Left lung (tissue), 14 donors: ENCODE measurements at places on chromosomes 16 and 17. TPM values are rescaled to one million over a fixed set of nuclear protein-coding genes. Genes with fewer than 3 reads are reported as not detected.
A peak's percentile ranks its signal among the peaks of the same experiment; 100 is the strongest.

- peak; percentile 34 for DNase-seq
Observed at GRCh38 chr16:69833357-69834282, 71.5 kb downstream of the WWP2 start.

GRCh38 chr16:55041540-55042234, 111.0 kb downstream of the IRX5 start:
- DNase-seq = no peak

DNA sequence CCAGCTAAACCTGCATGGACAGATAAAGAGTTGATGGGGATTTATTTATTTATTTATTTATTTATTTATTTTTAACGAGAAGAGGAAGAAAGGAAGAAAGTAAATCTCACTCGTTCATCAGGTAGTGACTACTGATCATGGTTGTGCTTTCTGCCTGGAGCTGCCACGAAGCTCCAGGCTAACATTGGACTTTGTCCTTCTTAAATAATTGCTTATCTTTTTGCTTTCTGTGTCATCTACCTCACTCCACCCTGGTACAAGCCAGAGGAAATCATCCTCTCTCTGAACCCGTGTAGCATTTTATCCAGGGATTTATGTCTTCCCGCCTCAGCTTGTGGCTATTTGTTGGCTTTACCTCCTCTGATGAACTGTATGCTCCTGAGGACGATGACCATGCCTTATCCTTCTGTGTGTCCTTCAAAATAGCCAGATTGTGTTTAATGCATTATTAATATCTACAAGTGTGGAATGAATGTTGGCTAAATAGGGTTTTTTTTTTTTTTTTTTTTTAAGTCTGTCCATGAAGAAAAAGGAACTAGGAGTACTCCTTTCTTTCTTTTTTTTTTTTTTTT, 8.0 kb upstream of the SLC12A3 start:
- no peak for DNase-seq

DNA sequence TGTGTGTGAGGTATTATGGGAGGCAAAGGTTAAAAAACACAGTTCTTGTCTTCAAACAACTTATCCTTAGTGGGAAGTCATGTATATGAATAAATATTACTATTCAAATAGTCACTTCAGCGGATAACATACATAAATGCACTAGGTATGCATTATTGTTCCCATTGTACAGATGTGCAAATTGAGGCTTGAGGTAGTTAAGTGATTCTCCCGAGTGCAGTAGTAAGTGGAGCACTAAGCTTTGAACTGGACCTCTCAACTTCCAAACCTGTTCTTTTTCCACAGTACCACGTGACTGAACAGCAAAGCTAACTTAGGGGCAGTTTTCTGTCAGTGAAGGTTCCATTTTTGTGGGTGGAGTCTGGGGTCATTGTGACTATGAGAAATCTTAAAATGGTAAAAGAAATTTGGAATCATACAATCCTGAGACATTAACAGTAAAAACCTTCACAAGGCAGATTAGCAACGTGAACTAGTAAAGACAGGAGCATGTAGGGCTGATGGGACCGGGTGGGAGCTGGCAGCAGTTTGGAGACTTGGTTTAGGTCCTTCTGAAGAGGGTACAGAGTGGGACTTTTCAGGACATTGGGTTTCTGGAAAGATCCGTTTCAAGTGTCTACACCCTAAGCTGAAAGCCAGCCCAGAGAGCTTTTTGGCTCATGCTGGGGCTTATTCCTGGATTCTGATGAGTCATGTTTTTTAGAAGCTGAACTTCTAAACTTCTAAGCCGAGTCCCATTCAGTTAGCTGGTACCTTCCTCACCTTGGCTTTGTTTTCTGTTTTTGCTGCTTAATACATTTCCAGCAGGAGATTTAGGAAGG, 204.9 kb downstream of the PRKCA start:
- DNase-seq = no peak

DNA sequence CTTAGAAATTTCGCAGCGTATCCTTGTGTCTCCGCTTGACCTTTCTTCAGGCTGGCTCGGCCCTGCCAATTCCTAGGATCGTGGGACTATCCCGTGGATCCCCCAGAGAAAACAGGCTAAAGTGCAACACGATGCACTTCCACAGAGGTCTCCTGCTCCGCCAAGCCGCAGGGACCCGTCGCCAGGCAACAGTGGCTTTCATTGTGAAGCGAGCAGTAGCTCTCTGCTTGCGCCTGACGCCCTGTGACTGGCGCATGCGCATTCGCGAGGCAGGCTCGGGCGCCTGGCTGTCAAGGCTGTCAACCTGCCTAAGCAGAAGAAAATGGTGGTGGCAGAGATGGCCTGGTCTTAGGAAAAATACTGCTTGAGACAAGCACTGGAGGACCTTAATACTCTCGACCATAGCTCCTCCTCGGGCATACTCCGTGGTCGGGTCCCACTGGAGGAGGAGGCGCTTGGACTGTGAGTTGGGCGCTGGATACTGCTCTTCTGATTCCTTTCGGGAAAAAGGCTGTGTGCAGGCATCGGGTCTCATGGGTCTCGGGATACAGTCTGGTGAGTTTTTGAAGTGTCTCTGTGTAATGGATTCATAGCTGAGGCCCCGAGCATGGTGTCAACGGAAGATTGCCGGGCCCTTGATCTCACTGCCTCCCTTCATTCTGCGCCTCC, 2336.1 kb downstream of the TP53TG3F start:
- no peak for DNase-seq

DNA sequence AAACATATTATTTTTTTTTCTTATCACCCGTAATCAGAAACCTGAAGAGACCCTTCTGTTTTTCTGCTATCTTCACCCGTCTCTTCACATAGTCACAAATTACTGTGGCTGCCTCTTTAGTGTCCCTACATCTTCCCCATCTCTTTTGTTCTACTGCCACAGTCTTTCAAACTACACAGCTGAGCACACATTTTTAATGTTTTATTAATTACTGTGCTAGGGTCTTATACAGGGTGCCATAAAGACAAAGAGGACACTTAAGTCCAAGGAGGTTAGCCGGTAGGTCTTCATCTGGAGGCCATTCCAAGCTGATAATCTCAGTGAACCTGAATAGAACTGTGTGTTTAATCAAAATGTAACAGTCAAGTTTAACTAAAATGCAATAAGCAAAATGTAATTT, 20.7 kb downstream of the CNTNAP4 start:
- no peak for DNase-seq

- no peak for DNase-seq
Observed at GRCh38 chr16:86462334-86463084, 47.8 kb upstream of the FOXF1 start.

- peak; percentile 45 for DNase-seq
Observed at GRCh38 chr17:7932483-7932891, 481 bp downstream of the CNTROB start.

GRCh38 chr16:12377497-12377896, 401.0 kb downstream of the SNX29 start:
- no peak for DNase-seq

DNA sequence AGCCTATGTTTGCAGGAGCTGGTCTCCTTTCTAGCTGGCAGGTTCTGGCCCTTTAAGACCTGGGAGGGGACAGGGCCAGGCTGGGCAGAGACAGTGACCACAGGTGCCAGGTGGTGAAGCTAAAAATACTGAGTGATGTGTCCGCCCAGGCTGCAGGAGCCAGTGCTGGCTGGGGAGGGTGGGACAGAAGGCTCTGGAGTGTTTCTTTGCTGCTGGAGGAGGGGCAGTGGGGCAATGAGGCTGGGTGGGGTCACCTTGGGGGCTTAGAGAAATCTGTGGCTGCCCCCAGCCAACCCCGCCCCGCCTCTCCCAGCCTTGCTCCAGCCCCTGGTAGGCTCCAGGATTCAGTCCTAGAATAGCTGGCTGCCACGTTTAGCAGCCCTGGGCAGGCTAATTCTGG, 30.4 kb upstream of the SBK1 start:
- DNase-seq = no peak

DNA sequence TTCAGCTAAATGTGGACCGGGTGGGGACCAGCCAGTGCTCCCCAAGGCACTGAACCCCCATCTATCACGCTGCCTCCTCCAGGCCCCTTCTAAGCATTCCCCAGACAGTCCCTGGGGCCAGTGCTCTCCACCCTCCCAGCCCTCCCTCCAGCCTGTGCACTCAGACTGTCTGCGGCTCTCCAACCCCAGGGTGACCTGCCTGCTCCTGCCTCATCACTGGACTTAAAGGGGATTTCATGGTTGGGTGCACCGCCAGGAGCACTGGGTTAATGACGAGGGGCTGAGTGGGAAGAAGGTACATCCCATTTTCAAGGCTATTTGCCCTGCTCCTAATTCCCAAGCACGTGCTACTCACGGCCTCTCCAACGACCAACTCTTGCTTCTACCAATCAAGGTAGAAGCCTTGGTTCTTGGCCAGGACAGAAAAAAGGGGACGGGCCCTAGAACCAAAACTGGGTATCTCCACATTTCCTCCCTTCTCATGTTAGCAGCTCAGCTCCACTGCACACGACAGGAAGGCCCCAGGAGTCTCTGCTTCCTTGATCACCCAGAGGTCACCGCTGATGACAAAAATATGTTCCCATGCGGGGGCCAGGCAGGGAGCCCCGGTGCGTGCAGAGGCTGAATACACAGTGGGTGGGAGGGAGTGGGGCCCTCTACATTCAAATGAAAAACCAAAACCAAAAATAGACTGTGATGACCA, 3.5 kb upstream of the ABR start:
- no peak for DNase-seq

GRCh38 chr16:80294172-80294571, 246.6 kb upstream of the DYNLRB2 start:
- no peak for DNase-seq

DNA sequence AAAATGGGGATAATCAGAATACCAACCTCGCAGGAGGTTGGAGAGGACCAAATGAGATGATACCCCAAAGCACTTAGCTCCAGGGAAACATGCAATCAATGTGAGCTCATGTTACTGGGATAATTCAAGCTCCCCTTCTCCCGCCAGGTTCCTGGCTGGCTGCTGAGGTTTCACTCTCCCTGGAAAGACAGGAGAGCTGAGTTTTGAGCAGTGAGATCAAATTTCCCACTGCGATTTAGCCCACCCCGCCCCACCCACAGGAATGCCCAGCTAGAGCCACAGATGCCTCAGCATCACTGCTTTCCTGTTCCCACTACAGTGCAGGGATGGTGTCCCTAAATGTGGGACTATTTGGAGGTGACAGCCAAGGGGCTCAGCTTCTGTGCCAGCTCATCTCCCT, 56.7 kb downstream of the ZNF423 start:
- no peak for DNase-seq

DNA sequence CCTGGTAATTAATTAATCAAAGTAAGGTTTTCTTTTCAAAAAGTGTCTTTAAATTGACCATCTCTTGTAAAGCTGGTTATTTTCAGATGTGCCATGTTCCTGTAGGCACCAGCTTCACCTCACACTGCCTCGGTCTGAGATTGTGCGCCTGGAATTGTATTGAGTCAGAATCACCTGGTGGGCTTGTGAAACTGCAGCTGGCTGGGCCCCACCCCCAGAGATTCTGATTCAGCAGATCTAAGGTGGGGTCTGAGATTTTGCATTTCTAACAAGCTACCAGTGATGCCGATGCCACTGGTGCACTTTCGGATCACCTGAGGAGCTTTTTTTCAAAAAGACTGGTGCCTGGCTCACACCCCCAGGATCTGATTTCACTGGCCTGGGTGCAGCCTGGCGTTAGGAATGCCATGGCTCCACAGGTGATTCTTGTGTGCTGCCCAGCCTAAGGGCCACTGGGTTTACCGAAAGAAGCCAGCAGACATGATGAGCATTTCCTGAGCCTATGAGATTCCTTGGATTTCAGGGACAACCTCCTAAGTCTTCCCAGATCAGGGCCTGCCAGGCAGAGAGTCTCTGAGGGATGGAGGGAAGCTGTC, 59.2 kb upstream of the TOB1 start:
- DNase-seq = no peak

DNA sequence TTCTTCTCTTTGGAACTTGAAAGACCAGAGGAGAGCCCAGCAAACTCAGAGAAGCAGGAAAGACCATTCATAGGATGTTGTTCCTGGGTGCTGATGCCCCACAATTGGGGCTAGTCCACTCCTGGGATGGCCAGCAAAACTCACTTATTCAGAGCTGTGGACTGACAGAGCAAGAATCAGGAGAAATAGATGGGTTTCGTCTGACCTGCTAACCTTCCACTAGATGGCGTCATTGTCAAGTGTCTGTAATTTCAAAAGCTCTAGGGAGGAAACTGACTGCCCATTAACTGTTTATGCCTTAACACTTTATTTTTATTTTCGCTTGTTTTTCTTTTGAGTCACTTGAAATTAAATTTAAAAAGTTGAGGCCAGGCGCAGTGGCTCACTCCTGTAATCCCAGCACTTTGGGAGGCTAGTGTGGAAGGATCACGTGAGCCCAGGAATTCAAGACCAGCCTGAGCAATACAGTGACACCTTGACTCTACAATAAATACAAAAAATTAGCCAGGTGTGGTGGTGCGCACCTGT, 28.7 kb upstream of the MILR1 start:
- DNase-seq = no peak

DNA sequence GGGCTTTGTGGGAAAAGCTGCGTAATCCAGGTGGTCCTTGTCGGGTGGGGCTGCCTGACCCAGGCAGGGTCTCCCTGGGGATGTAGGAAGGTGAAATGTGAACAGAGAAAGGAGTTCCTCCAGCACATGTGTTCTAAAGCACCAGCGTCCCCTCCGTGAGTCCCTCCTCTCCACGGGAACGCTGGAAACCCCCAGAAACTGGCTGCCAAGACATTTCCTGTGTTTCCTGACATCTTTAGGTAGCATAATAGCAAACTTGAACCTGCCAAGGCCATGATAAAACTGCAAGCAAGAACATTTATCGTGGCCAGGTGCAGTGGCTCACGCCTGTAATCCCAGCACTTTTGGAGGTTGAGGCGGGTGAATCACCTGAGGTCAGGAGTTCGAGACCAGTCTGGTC, 12.6 kb upstream of the PYDC1 start:
- no peak for DNase-seq

GPATCH8 gene
- 55.0 TPM for polyA plus RNA-seq

CCL13 gene
- polyA plus RNA-seq = not detected

CCL23 gene
- polyA plus RNA-seq = 0.46 TPM

C16orf96 gene
- 0.35 TPM for polyA plus RNA-seq

NKD1 gene
- 46.9 TPM for polyA plus RNA-seq

SLC5A10 gene
- 0.70 TPM for polyA plus RNA-seq

TNFAIP1 gene
- 34.2 TPM for polyA plus RNA-seq
